ENCODE measurements at places on chromosomes 6 and 20. TPM values are rescaled to one million over a fixed set of nuclear protein-coding genes. Genes with fewer than 3 reads are reported as not detected.

Gene ADGRF1
- not detected for total RNA-seq

Gene RIPOR3
- not detected for total RNA-seq

Gene ID4
- total RNA-seq, result not detected

Gene AGER
- total RNA-seq, result 11.9 TPM

DNA sequence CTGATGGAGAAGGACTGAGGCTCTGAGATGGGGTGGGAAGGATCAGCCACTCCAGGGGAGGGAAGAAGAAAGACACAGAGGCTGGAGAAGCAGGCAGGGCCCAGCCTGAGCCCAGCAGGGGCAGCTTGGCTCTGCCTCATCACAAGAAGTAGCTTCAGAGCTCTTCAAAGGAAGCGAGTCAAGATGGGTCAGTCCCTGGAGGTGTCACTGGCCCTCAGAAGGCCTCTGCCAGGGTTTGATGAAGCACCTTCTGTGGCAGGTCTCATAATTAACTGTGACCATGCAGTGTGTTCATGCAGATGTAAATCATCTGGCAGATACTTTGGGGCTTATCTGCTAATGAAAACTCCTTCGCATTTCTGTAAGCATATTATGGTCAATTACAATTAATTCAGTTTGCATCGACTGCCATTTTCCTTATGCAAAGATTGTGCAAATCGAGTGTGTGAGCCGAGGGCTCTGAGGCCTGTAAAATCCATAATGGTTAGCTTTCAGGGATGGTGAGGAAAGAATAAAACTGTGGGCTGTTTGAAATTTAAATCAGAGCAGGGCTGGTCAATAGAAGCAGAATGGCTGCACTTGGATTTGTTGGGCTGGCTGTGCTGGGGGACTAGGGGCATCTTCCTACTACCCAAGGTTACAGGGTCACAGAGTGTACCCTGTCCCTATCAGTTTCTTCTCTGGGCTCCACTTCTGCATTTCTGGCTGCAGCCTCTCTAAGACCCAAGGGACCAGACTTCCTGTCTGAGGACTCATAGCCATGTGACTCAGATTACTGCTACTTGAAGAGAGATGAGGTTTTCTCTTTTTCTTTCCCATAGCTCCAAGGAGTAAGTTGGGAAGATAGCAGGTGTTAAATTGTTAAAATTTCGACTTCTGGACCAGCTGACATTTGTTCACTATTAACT lies 376.6 kb downstream of the DHX35 start:
- no peaks in the 10 kb centered on the region for H3K4me1 ChIP-seq
- H3K27ac ChIP-seq, result no peak overlapping the region
- no peak for DNase-seq
- no peaks in the 10 kb centered on the region for H3K36me3 ChIP-seq
- no peaks in the 10 kb centered on the region for H3K27me3 ChIP-seq

GRCh38 chr6:170360476-170360875 lies 53.9 kb downstream of the FAM120B start:
- H3K27ac ChIP-seq, result no peak overlapping the region
- no peak overlapping the region for H3K4me3 ChIP-seq
- no peak for DNase-seq
- no peaks in the 10 kb centered on the region for H3K4me1 ChIP-seq
- H3K36me3 ChIP-seq, result peaks cover 17% of the 10 kb centered on the region

DNA sequence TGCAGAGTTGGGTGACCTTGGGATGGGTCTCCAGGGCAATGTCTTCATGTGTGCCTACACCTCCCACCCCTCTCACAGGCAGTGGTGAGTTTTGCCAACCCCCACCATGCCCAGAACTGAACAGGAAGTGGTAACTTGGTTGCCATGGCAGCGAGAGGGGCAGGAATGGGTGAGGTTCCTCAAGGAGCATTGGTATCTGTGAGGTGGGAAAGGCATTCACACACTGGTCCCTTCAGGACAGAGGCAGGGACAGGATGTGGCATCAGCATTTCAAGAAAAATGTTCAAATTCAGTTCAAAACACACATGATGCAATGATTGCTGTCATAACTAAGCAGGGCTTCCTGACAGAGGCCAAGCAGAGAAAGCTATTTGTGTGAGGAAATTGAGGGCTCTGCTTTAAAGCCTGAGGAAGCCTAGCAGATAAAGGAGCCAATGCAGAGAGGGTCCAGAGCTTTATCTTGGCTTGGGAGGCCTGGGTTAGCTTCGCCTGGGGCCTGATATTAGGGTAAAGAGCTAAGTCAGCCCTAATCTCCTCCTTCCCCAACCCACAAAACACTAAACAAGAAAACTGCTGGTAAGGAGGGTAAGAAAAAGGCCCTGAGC lies 551 bp downstream of the TREML2 start:
- peak overlapping the region; percentile 38 for H3K4me3 ChIP-seq
- H3K4me1 ChIP-seq, result peaks cover 49% of the 10 kb centered on the region
- peak overlapping the region; percentile 71 for H3K27ac ChIP-seq
- no peaks in the 10 kb centered on the region for H3K36me3 ChIP-seq
- peak; percentile 37 for DNase-seq

DNA sequence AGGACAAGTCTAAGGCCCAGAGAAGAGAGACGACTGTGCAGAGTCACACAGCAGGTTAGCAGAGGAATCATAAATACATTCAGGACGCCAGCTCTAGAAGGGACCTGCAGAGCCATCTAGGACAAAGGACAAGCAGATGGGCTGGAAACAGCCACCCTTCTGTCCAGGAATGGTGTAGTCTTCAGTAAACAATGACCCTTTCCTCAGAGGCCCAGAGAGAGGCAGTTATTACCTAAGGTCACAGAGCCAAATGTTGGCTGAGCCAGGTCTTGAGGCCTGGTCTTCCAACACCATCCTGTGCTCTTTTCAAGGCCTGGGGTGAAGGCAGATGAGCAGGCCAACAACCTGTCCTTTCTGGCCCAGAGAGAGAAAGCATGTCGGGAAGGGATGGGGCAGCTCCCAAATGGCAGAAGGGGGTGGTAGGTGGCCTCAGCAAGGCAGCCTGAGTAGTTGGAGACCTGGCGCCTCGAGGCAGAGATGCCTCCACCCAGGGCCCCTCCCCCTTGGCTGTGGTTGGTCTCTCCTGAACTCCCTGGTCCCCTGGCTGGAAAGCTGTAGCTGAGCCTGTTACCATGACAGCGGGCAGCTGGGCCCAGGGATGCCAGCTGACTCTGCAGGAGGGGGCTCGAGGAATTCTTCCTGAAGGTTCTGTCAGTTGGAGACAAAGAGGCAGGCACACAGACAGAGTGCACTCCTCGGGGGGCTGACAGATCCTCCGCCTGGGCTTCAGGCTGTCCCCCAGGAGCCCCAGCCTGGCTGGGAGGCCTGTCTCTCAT lies 24.8 kb downstream of the EPB41L1 start:
- no peak for DNase-seq
- no peaks in the 10 kb centered on the region for H3K4me1 ChIP-seq
- H3K36me3 ChIP-seq, result no peaks in the 10 kb centered on the region
- H3K4me3 ChIP-seq, result no peak overlapping the region

DNA sequence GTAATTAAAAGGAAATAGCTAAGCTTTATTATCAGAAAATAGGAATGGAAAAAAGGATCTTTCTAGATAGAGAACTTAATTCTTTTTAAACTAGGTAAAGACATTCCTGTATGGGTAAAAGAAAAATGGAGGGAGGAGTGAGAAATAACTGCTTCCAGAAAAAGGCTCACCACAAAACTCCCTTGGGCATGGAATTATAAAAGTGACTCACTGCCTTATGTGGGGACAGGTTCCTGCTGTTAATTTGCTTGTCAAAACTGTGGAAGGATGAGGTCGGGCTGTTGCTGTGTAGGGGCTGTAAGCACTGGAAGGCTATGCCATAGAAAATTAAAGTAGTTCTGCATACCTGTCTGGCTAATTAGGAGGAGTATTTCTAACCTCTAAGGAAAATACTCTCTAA lies 158.7 kb downstream of the UBE3D start:
- no peak overlapping the region for H3K27ac ChIP-seq
- H3K4me3 ChIP-seq, result no peak overlapping the region
- no peaks in the 10 kb centered on the region for H3K36me3 ChIP-seq
- H3K4me1 ChIP-seq, result no peaks in the 10 kb centered on the region
- no peaks in the 10 kb centered on the region for H3K27me3 ChIP-seq
- DNase-seq, result no peak

GRCh38 chr20:38060536-38060935 lies 27.0 kb downstream of the RPRD1B start:
- H3K27ac ChIP-seq, result no peak overlapping the region
- H3K4me1 ChIP-seq, result no peaks in the 10 kb centered on the region
- no peak for DNase-seq
- no peaks in the 10 kb centered on the region for H3K27me3 ChIP-seq

DNA sequence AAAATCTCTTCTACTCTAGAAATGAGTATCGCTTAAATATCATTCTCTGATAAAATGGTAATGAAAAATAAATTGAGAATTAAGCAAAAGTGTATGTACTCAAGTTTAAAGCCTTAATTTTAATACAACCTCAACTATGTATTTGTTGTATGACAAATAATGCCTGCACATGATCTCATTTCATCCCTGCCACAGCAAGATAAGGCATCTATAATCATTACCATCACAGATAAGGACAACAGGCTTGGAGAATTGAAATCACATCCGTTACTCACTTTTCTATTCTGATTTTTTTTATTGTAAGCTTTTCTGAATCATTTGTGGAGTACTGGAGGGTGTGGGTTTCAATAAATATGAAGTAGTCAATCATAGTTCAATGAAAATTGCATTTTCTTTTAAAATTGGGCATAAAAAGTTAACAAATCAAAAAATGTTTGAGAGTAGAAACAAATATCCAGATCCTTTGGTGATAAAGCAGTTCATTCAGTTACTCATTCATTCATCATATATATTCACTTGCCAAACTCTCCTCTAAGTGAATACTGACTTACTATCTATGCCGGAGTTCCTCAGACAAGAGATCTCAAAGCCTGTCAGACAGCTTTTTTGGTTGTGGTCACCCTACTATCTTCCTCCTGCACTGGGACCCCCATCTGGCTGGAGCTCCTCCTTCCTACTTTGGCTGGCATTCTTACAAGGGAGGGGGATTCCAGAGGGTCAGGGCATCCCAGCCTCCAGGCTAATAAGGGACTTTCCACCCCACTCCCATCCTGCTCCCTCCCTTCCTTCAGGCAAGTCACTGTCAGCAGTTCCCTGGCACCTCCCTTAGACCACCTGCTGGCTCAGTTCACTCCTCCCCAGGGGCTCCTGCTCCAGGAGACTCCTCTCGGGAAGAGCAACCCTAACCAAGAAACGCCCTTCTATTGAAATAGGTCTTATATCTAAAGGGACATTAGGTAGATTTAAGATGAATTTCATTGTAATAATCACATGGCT lies 118.6 kb downstream of the OGFRL1 start:
- no peaks in the 10 kb centered on the region for H3K27me3 ChIP-seq
- no peak for DNase-seq
- H3K36me3 ChIP-seq, result no peaks in the 10 kb centered on the region
- no peak overlapping the region for H3K4me3 ChIP-seq
- H3K27ac ChIP-seq, result no peak overlapping the region

- H3K27ac ChIP-seq, result no peak overlapping the region
- no peaks in the 10 kb centered on the region for H3K4me1 ChIP-seq
- no peaks in the 10 kb centered on the region for H3K27me3 ChIP-seq
- no peak for DNase-seq
Measured at GRCh38 chr20:2955257-2955970, 82.1 kb downstream of the PTPRA start.

GRCh38 chr6:142002825-142003405 lies 129.8 kb upstream of the GJE1 start:
- no peaks in the 10 kb centered on the region for H3K36me3 ChIP-seq
- H3K27me3 ChIP-seq, result no peaks in the 10 kb centered on the region
- H3K4me1 ChIP-seq, result no peaks in the 10 kb centered on the region
- H3K27ac ChIP-seq, result no peak overlapping the region
- DNase-seq, result no peak

DNA sequence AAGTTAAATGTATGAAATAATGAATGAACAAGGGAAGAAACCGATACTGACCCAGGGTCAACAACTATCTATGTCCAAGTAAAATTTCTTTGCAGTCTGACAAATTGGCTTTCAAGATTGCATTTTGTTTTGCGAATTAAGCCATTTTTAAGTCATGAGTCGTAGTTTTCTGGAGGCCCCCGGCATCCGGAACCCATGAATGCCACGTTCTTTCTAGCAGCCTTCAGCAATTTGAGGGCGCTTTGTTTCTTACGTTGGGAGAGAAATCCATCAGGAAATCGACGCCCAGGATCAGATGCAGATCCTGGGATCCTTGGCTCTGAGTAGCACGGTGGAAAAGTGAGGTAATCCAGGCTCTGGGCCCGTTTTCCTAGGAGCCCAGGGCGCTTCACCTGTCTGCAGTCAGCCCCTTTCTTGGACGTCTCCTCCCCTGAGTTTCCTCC lies 309 bp upstream of the ABRACL start:
- peak overlapping the region; percentile 70 for H3K4me3 ChIP-seq
- H3K27ac ChIP-seq, result peak overlapping the region; percentile 71
- no peak for DNase-seq
- H3K36me3 ChIP-seq, result no peaks in the 10 kb centered on the region

DNA sequence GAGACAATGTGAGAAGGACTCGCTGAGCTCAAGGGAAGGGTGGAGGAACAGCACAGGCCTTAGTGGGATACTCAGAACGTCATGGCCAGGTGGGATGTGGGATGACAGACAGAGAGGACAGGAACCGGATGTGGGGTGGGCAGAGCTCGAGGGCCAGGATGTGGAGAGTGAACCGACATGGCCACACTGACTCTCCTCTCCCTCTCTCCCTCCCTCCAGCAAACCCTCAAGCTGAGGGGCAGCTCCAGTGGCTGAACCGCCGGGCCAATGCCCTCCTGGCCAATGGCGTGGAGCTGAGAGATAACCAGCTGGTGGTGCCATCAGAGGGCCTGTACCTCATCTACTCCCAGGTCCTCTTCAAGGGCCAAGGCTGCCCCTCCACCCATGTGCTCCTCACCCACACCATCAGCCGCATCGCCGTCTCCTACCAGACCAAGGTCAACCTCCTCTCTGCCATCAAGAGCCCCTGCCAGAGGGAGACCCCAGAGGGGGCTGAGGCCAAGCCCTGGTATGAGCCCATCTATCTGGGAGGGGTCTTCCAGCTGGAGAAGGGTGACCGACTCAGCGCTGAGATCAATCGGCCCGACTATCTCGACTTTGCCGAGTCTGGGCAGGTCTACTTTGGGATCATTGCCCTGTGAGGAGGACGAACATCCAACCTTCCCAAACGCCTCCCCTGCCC lies 1.7 kb downstream of the TNF start:
- H3K4me3 ChIP-seq, result peak overlapping the region; percentile 82
- peak overlapping the region; percentile 60 for H3K27ac ChIP-seq
- no peak for DNase-seq
- peaks cover 5% of the 10 kb centered on the region for H3K36me3 ChIP-seq
- peaks cover 76% of the 10 kb centered on the region for H3K4me1 ChIP-seq

DNA sequence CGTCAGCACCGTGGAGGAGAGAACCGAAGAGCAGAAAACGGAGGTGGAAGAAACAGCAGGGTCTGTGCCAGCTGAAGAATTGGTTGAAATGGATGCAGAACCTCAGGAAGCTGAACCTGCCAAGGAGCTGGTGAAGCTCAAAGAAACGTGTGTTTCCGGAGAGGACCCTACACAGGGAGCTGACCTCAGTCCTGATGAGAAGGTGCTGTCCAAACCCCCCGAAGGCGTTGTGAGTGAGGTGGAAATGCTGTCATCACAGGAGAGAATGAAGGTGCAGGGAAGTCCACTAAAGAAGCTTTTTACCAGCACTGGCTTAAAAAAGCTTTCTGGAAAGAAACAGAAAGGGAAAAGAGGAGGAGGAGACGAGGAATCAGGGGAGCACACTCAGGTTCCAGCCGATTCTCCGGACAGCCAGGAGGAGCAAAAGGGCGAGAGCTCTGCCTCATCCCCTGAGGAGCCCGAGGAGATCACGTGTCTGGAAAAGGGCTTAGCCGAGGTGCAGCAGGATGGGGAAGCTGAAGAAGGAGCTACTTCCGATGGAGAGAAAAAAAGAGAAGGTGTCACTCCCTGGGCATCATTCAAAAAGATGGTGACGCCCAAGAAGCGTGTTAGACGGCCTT lies 41.6 kb downstream of the ZBTB2 start:
- H3K4me1 ChIP-seq, result no peaks in the 10 kb centered on the region
- no peak overlapping the region for H3K4me3 ChIP-seq
- H3K27me3 ChIP-seq, result no peaks in the 10 kb centered on the region
- DNase-seq, result no peak

Data from CD8-positive, alpha-beta memory T cell (primary cell).